Large intestine (tissue), 12 donors: ENCODE measurements at places on chromosomes 12 and 14.

DNA sequence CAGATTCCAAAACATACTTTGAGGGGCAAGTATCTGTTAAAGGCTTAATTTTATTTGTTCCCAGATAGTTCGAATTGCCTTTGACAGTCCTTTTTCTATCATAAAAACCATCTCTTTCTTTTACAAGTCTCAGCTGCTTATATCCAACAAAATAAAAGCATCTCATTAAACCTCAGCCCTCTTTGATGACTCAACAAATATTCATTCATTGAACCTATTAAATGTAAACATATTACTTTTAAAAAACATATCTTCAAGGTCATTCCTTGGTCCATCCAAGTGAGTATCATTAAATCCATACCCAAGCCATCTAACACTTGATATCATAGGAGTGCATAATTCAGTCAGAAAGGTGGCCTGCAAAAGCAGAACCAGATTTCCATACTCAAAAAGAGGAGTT, 154.6 kb upstream of the BCL2L14 start:
- H3K36me3 ChIP-seq: no peaks in the 10 kb centered on the region
- no peak overlapping the region for H3K27ac ChIP-seq
- no peaks in the 10 kb centered on the region for H3K4me1 ChIP-seq

- H3K27ac ChIP-seq: no peak overlapping the region
- H3K4me3 ChIP-seq: no peak overlapping the region
- H3K4me1 ChIP-seq: peaks cover 17% of the 10 kb centered on the region
- no peak for DNase-seq
- no peaks in the 10 kb centered on the region for H3K36me3 ChIP-seq
- H3K27me3 ChIP-seq: no peaks in the 10 kb centered on the region
Measured at GRCh38 chr12:49824895-49825294, 3.3 kb downstream of the NCKAP5L start.

DNA sequence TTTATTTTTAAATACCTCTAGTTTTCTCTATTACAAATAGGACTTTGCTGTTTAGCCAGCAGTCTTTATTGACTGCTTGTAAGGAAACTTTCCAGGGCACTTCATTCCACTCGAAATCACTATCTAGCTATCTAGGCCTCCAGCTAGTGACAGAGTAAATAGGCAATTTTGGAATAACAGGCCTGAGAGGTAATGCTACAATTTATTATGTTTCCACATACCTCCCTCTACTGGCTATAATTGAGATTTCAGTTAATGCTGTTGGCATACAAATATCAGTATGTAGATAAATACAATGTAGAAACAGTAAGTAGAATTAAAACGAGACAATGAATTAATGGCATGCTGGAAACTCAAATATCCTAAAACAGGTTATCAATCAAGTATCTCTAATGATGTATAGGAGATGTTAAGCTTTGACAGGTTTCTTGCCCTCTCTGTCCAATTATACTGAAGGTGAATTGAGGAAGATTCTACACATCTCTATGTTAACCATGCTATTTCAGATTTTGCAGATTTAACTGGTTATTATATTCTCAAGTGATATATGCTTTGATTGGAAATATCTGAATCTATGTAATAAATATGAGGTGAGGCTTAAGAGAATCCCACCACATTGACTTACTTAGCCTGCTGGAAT, 7.2 kb downstream of the DTD2 start:
- H3K4me1 ChIP-seq: no peaks in the 10 kb centered on the region
- peaks cover 16% of the 10 kb centered on the region for H3K36me3 ChIP-seq

GRCh38 chr12:132430838-132431774, 58.8 kb upstream of the FBRSL1 start:
- H3K27ac ChIP-seq: peak overlapping the region; percentile 39

DNA sequence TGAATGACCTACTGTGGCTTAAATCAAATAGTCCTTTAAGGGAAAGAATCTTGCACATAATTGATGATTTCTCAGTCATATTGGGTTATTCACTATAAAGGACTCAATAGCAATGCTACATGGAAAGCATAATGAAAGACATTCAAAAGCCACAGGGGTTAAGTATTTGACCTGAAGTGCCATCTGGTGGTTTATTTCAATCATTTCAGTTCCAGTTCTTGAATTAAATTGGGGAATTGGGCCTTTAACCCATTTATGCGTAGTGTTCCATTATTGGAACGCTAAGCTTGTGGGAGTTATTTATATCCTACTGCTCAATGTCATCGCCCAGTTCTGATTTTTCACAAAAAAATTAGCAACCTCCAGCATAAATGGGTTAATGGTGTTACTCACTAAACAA, 41.3 kb upstream of the C12orf71 start:
- H3K36me3 ChIP-seq: no peaks in the 10 kb centered on the region
- DNase-seq: no peak
- no peak overlapping the region for H3K27ac ChIP-seq
- no peaks in the 10 kb centered on the region for H3K4me1 ChIP-seq

DNA sequence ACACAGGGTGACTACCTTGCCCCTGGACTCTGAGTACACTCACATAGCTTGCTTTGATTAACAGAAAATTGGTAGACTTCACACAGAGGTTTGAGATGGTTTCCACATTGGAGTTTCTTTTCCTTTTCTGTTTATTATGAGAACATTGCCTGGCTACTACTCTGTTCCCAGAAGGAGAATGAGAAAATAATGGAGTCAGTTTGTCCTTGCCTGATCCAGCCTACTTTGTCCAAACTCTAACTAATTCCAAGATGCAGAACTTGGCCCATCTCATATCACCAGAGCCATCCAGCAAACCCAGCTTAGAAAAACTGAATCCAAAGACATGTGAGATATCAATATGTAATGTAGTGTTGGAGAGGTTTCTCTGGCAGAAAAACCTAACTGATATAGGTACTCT, 20.4 kb downstream of the TAS2R50 start:
- no peak for DNase-seq
- H3K4me3 ChIP-seq: no peak overlapping the region
- H3K27ac ChIP-seq: no peak overlapping the region
- no peaks in the 10 kb centered on the region for H3K4me1 ChIP-seq

GRCh38 chr12:58537278-58537677, 383.0 kb downstream of the LRIG3 start:
- H3K27ac ChIP-seq: no peak overlapping the region
- H3K4me1 ChIP-seq: no peaks in the 10 kb centered on the region
- no peaks in the 10 kb centered on the region for H3K27me3 ChIP-seq
- H3K4me3 ChIP-seq: no peak overlapping the region
- no peaks in the 10 kb centered on the region for H3K36me3 ChIP-seq
- DNase-seq: no peak

GRCh38 chr14:97022741-97023140, 225.6 kb downstream of the VRK1 start:
- no peaks in the 10 kb centered on the region for H3K36me3 ChIP-seq
- H3K4me1 ChIP-seq: no peaks in the 10 kb centered on the region
- no peak overlapping the region for H3K4me3 ChIP-seq
- DNase-seq: no peak
- H3K27me3 ChIP-seq: peaks cover 6% of the 10 kb centered on the region
- H3K27ac ChIP-seq: no peak overlapping the region
